ENCODE measurements at places on chromosomes 2 and 18. TPM values are rescaled to one million over a fixed set of nuclear protein-coding genes. Genes with fewer than 3 reads are reported as not detected.

DNA sequence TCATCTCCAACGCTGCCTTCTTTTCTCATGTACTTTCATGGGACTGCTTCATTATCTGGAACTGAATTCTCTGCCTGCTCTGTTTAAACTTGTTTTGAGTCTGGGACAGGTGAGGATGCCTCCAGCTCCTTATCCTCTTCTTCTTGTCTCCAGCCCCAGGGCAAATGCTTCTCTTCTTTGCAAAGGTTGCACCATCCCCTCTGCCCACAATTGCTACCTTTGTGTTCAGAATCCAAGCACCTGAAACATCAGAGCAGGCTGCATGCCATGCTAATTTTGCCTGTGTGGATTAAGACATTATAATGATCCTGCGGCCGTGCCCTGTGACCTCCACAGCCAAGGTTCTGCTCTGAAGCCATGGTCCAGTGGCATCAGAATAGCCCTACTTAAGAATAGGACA lies 309.5 kb downstream of the EPHA4 start:
- no peak for DNase-seq

GRCh38 chr18:9436206-9436929 lies 38.9 kb upstream of the RALBP1 start:
- DNase-seq = no peak

GRCh38 chr2:8676921-8677645 lies 4.8 kb upstream of the ID2 start:
- DNase-seq = no peak

GRCh38 chr2:152581360-152581759 lies 135.9 kb downstream of the PRPF40A start:
- no peak for DNase-seq

- DNase-seq = no peak
Observed at GRCh38 chr2:181372646-181373040, 84.5 kb upstream of the ITGA4 start.

GRCh38 chr2:190763901-190764514 lies 115.1 kb downstream of the NAB1 start:
- no peak for DNase-seq

DNA sequence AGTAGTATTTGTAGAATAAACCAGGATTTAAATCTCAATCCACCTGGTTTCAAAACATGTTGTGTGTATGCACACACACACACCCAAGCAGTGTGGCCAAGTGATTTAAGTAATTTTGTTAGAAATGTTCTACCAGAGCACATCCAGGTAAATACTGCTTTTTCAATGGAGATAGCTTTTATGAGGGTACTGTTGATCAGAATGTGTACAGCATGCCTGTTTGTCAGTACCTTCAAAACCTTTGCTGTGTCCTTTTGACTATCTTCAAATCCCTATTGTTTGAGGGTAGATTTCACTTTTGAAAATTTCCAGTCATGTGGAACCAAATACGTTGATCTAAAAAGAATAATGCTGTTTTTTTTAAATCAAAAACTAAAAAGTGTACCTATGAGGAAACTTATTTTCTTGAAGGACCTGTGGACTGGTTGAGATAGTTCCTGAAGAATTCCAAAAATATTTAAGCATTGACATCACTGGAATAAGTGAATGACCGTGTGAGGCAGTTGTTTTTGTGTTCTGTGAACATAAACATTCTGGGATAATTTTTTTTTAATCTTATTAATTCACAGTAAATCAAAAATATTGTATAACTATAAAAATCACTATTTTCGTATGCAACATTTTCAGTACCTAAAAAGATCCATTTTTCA lies 70.9 kb downstream of the PTRHD1 start:
- DNase-seq = no peak

DNA sequence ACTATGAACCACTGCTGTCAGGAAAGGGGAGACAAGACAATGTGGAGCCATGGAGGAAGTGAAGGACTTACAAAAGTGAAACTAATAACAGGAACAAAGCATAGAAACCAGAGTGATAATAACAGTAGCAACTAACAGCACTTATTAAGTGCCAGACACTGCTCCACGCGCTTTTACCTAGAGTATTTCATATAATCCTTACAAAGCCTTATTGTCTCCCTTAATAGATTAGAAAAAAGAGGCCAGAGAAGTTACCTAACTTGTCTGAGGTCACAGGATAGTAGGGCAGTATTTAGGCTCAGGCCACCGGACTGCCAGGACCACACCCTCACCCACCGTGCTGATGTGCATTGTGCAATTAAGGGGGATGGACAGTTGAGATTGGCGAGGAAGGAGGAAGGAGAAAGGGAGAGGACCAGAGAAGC lies 98.6 kb upstream of the NFU1 start:
- no peak for DNase-seq

DNA sequence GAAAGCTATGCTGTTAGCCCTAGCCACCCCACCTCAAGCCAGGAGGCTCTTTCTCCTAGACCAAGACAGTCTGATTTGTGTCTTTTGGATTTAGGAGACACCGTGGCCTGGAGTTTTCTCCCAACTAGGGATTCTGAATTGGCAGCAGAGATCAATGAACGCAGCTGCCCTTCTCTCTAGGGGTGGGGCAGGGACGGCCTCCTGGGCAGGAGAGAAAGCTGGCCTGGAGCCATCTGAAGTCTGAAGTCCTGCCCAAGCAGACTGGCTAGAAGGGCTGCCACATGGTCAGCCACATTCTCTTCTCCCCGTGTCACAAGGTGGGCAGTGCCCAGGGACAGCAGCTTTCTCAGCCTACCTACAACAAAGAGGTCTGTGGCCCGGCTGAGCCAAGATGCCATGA lies 45.1 kb downstream of the PIEZO2 start:
- DNase-seq = no peak

Gene PPM1G
- 219 TPM for total RNA-seq

Gene IL1B
- total RNA-seq = 4.1 TPM

Gene PDCD1
- not detected for total RNA-seq

Gene PLB1
- total RNA-seq = 1.8 TPM

Gene SMIM21
- not detected for total RNA-seq

Gene RUFY4
- not detected for total RNA-seq
